A549 treated with Mapracorat at 1 μM for 4 hours (cell line): ENCODE measurements at places on chromosomes 12 and 14. TPM values are rescaled to one million over a fixed set of nuclear protein-coding genes. Genes with fewer than 3 reads are reported as not detected.

DACT1 gene
- 0.31 to 0.65 TPM (median 0.61 TPM) in 5 replicates for total RNA-seq

ZFYVE26 gene
- total RNA-seq: 5.3 to 5.8 TPM (median 5.5 TPM) in 5 replicates

POTEG gene
- not detected in 5 replicates for total RNA-seq

CLEC2B gene
- total RNA-seq: 1.00 to 2.1 TPM (median 1.3 TPM) in 5 replicates

CMKLR1 gene
- 0.13 TPM in 1 of 5 replicates, not detected in the others for total RNA-seq

SCN8A gene
- 1.2 to 1.9 TPM (median 1.8 TPM) in 5 replicates for total RNA-seq
